ENCODE measurements at places on chromosomes 7 and 10. TPM values are rescaled to one million over a fixed set of nuclear protein-coding genes. Genes with fewer than 3 reads are reported as not detected.
A peak's percentile ranks its signal among the peaks of the same experiment; 100 is the strongest.

The SPRN gene
- not detected for total RNA-seq

GRCh38 chr7:100563100-100563564 is 10.6 kb downstream of the SAP25 start:
- H3K27me3 ChIP-seq = no peaks in the 10 kb centered on the region
- H3K4me3 ChIP-seq = no peak overlapping the region
- H3K36me3 ChIP-seq = peaks cover 35% of the 10 kb centered on the region
- no peak for DNase-seq
- H3K4me1 ChIP-seq = peaks cover 14% of the 10 kb centered on the region

The C10orf67 gene
- 1.2 TPM for total RNA-seq

The PALS2 gene
- 9.8 TPM for total RNA-seq

GRCh38 chr7:12287901-12288300 is 76.8 kb downstream of the TMEM106B start:
- no peaks in the 10 kb centered on the region for H3K4me1 ChIP-seq
- no peak overlapping the region for H3K27ac ChIP-seq
- H3K27me3 ChIP-seq = no peaks in the 10 kb centered on the region
- no peak overlapping the region for H3K4me3 ChIP-seq

The TMEM176A gene
- 57.4 TPM for total RNA-seq

The AKR1D1 gene
- not detected for total RNA-seq

The EN2 gene
- total RNA-seq = not detected

DNA sequence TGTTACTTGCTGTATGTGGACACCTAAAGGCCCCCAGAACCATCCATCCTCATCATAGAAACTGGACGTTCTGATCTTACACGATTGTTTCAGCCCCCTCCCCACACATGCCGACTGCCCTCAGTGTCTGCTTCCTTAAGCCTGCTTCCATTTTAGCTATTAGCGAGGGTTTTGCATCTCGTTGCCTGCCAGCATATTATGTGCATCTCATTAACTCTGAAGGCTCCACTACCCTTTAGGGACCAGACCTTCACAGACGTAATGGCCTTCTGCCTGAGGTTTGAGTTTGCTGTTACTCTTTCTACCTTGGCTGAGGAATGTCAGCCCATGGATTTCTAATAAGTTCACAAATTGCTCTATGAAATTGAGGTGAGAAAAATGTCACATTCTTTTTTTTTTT is 53.9 kb upstream of the LRGUK start:
- no peaks in the 10 kb centered on the region for H3K36me3 ChIP-seq
- DNase-seq = no peak
- H3K4me3 ChIP-seq = no peak overlapping the region
- no peak overlapping the region for H3K27ac ChIP-seq
- no peaks in the 10 kb centered on the region for H3K27me3 ChIP-seq

GRCh38 chr10:119250641-119251314 is 43.4 kb downstream of the GRK5 start:
- H3K4me1 ChIP-seq = peaks cover 78% of the 10 kb centered on the region
- no peaks in the 10 kb centered on the region for H3K36me3 ChIP-seq
- H3K27me3 ChIP-seq = no peaks in the 10 kb centered on the region
- DNase-seq = no peak

GRCh38 chr7:69898189-69898588 is 299.9 kb downstream of the AUTS2 start:
- no peaks in the 10 kb centered on the region for H3K27me3 ChIP-seq
- DNase-seq = no peak
- H3K4me3 ChIP-seq = no peak overlapping the region
- H3K36me3 ChIP-seq = no peaks in the 10 kb centered on the region

DNA sequence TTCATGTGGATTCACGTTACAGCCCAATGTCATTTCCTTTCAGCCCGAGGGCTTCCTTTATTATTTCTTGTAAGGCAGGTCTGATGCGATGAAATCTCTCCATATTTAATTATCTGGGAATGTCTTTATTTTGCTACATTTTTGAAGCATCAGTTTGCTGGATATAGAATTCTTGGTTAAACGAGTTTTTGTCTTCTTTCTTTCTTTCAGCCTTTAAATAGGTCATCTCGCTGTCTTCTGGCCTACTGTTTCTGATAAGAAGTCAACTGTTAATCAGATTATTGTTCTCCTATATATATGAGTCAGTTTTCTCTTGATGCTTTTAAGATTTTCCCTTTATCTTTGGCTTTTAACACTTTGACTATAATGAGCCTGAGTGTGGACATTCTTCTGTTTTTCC is 184.7 kb downstream of the TMEM178B start:
- no peaks in the 10 kb centered on the region for H3K27me3 ChIP-seq
- no peak overlapping the region for H3K27ac ChIP-seq
- H3K36me3 ChIP-seq = no peaks in the 10 kb centered on the region
- no peak for DNase-seq
- H3K4me1 ChIP-seq = no peaks in the 10 kb centered on the region
- H3K4me3 ChIP-seq = no peak overlapping the region

GRCh38 chr10:21522631-21523406 is 2.7 kb downstream of the SKIDA1 start:
- H3K4me1 ChIP-seq = peaks cover 23% of the 10 kb centered on the region
- H3K36me3 ChIP-seq = no peaks in the 10 kb centered on the region
- DNase-seq = no peak
- H3K27ac ChIP-seq = no peak overlapping the region
- H3K4me3 ChIP-seq = no peak overlapping the region

GRCh38 chr7:112411186-112411795 is 39.0 kb upstream of the IFRD1 start:
- H3K4me3 ChIP-seq = no peak overlapping the region
- H3K36me3 ChIP-seq = no peaks in the 10 kb centered on the region
- no peak overlapping the region for H3K27ac ChIP-seq

DNA sequence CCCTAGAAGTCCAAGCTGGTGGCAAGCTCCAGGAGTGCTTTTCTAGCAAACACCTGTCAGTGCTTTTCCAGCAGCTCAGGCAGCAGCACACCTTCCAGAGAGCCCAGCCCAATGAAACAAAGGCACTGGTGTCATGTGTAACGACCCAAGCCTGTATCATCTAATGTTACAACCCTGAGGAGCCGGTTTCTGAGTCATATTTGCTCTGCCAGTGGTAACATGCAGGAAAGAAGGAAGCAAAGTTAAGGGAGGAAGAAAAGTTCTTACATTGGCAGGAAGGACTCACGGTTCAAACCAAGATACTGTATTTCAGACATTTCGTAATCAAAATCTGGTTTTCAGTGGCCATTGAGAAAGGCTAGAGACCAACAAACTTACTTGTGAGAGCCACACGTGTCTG is at the start of gene ANKRD22:
TSS of gene ANKRD22 (minus strand) at position 139 of the 400 bp plus-strand sequence. CDS start 237 bp downstream, outside the sequence.
- H3K27me3 ChIP-seq = no peaks in the 10 kb centered on the region
- DNase-seq = peak; percentile 51
- no peak within 1 kb of the TSS for H3K4me3 ChIP-seq
- peak within 1 kb of the TSS; percentile 37 for H3K27ac ChIP-seq

GRCh38 chr10:93398528-93398927 is 83.6 kb downstream of the MYOF start:
- H3K36me3 ChIP-seq = peaks cover 60% of the 10 kb centered on the region
- no peaks in the 10 kb centered on the region for H3K4me1 ChIP-seq
- H3K4me3 ChIP-seq = no peak overlapping the region
- no peak overlapping the region for H3K27ac ChIP-seq
- no peaks in the 10 kb centered on the region for H3K27me3 ChIP-seq

- no peak overlapping the region for H3K27ac ChIP-seq
- peaks cover 6% of the 10 kb centered on the region for H3K27me3 ChIP-seq
- H3K4me1 ChIP-seq = no peaks in the 10 kb centered on the region
- DNase-seq = no peak
- no peaks in the 10 kb centered on the region for H3K36me3 ChIP-seq
These were observed 139.6 kb upstream of the UNC5B start for GRCh38 chr10:71072823-71073210.

GRCh38 chr10:58063861-58064480 is 203.7 kb downstream of the IPMK start:
- DNase-seq = no peak
- H3K4me3 ChIP-seq = no peak overlapping the region
- no peaks in the 10 kb centered on the region for H3K36me3 ChIP-seq
- no peaks in the 10 kb centered on the region for H3K27me3 ChIP-seq

The PTN gene
- 6.3 TPM for total RNA-seq

The TFEC gene
- 41.9 TPM for total RNA-seq

The SUGCT gene
- 1.7 TPM for total RNA-seq

GRCh38 chr10:47165711-47166404 is 134.1 kb upstream of the GDF10 start:
- peaks cover 32% of the 10 kb centered on the region for H3K4me1 ChIP-seq
- H3K27ac ChIP-seq = peak overlapping the region; percentile 81
- peak overlapping the region; percentile 35 for H3K4me3 ChIP-seq
- no peaks in the 10 kb centered on the region for H3K27me3 ChIP-seq
- H3K36me3 ChIP-seq = no peaks in the 10 kb centered on the region
- peak; percentile 80 for DNase-seq

- H3K36me3 ChIP-seq = peaks cover 10% of the 10 kb centered on the region
- H3K4me1 ChIP-seq = peaks cover 4% of the 10 kb centered on the region
- no peak overlapping the region for H3K4me3 ChIP-seq
- peaks cover 20% of the 10 kb centered on the region for H3K27me3 ChIP-seq
- H3K27ac ChIP-seq = peak overlapping the region; percentile 67
These were observed 1.1 kb upstream of the AEBP1 start for GRCh38 chr7:44102846-44103565.

DNA sequence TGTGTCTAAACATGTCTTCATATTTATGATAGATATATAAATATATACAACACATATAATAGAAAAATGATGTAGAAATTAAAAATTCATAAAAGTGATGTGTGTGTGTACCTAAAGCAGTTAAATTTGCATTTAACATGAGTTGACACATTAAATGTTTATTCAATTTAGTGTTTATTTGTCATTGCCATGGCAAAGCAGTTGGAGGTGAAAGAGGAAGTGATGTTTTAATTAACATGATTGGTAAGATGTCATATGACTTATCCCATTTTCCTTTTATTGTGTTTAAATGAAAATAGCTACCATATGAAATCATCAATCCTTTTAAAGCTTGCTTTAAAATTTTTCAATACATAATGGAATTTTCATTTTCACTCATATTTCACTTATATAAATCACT is 452.6 kb downstream of the SUGCT start:
- no peak overlapping the region for H3K4me3 ChIP-seq
- no peaks in the 10 kb centered on the region for H3K36me3 ChIP-seq
- no peak for DNase-seq
- no peaks in the 10 kb centered on the region for H3K4me1 ChIP-seq

GRCh38 chr10:116476461-116476860 is 48.8 kb downstream of the PNLIPRP3 start:
- H3K27me3 ChIP-seq = no peaks in the 10 kb centered on the region
- H3K4me3 ChIP-seq = no peak overlapping the region
- no peaks in the 10 kb centered on the region for H3K4me1 ChIP-seq
- DNase-seq = no peak
- H3K36me3 ChIP-seq = no peaks in the 10 kb centered on the region

DNA sequence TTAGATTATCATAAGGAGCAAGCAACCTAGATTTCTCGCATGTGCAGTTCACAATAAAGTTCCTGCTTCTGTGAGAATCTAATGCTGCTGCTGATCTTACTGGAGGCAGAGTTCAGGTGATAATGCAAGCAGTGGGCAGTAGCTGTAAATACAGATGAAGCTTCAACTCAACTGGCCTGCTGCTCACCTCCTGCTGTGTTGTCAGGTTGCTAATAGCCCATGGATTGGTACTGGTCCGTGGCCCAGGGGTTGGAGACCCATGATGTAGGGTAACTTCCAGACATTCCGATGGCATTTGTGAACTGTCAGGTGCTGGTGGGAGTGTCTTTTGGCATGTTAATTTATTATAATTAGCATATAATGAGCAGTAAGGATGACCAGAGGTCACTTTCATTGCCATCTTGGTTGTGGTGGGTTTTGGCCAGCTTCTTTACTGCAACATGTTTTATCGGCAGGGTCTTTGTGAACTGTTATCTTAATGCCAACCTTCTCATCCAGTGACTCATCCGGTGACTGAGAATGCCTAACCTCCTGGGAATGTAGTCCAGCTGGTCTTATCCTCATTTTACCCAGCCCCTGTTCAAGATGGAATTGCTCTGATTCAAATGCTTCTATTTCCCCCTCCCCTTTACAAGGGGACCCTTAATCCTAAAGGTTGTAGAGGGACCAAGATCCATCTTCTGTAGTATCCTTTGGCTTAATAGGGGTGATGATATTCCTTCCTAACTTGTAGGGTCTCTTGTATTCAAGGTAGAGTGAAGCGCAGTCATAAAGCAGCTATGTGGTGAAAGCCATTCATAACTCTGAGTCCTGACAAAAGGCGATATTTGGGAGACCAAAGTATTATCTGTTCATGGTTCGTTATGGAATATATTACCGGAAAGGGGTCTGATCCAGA is 165.8 kb downstream of the CCSER2 start:
- H3K27me3 ChIP-seq = no peaks in the 10 kb centered on the region
- no peak for DNase-seq
- H3K36me3 ChIP-seq = no peaks in the 10 kb centered on the region
- peaks cover 10% of the 10 kb centered on the region for H3K4me1 ChIP-seq

The SRRM3 gene
- 0.86 TPM for total RNA-seq

The RASSF4 gene
- total RNA-seq = 49.0 TPM

- H3K27ac ChIP-seq = peak within 1 kb of the TSS; percentile 34
- H3K36me3 ChIP-seq = no peaks in the 10 kb centered on the region
- peaks cover 13% of the 10 kb centered on the region for H3K4me1 ChIP-seq
- H3K27me3 ChIP-seq = peaks cover 39% of the 10 kb centered on the region
- peak; percentile 80 for DNase-seq
These were observed at the start of gene FFAR4 for GRCh38 chr10:93566435-93567276. Gene FFAR4 (plus strand): TSS chr10:93566665. CDS start chr10:93566721, 56 bp downstream.

The UBN2 gene
- 23.4 TPM for total RNA-seq

DNA sequence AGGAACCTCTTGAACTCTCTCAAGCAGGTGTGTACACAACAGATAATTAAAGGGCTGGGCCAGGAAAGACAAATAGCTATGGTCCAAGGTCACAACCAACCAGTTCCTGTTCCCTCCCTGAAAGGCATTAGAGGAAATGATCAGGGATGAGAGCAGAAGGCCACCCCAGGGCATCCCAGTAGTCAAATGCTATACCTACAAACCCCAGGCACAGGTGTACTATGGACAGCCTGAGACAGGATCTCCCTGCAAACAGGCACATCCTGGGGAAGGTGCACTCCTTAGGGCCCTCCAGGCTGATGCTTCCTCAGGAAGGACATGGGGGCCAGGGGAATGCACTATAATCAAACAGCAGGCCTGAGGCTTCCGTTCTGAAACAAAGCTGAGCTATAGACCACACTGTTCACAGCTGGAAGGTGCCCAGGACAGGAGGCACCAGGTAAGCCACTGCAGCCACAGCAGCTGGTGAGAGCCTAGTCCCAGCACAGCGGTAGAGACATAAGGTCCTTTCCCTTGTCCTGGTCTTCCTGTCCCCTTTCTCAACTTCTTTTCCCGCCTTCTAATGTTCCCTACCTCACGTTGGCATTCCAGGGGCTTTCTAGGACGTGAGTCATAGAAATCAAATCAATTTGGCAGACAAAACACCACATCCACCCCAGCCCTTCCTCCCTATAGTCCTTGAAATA is 13.3 kb downstream of the PARP12 start:
- H3K27ac ChIP-seq = peak overlapping the region; percentile 15
- no peak overlapping the region for H3K4me3 ChIP-seq
- peaks cover 15% of the 10 kb centered on the region for H3K4me1 ChIP-seq
- no peaks in the 10 kb centered on the region for H3K27me3 ChIP-seq
- no peak for DNase-seq

GRCh38 chr7:138880881-138881578 is 83.0 kb upstream of the ATP6V0A4 start:
- H3K4me1 ChIP-seq = no peaks in the 10 kb centered on the region
- no peaks in the 10 kb centered on the region for H3K27me3 ChIP-seq
- no peak overlapping the region for H3K4me3 ChIP-seq
- no peak overlapping the region for H3K27ac ChIP-seq
